ENCODE measurements at places on chromosomes 4 and X. TPM values are rescaled to one million over a fixed set of nuclear protein-coding genes. Genes with fewer than 3 reads are reported as not detected.

The GPR173 gene
- total RNA-seq, result not detected

The BEX2 gene
- 9.6 TPM for total RNA-seq

The DRP2 gene
- total RNA-seq, result 0.18 TPM

The SLC4A4 gene
- 2.4 TPM for total RNA-seq

The STBD1 gene
- total RNA-seq, result 9.6 TPM

The XK gene
- total RNA-seq, result 0.39 TPM

The PDGFC gene
- 2.6 TPM for total RNA-seq

All from A549 treated with CORT108297 at 1 μM for 4 hours (cell line).